ENCODE measurements at places on chromosomes 2 and 18.

GRCh38 chr18:55489034-55489986, 98.7 kb downstream of the TCF4 start:
- no peak for DNase-seq

DNA sequence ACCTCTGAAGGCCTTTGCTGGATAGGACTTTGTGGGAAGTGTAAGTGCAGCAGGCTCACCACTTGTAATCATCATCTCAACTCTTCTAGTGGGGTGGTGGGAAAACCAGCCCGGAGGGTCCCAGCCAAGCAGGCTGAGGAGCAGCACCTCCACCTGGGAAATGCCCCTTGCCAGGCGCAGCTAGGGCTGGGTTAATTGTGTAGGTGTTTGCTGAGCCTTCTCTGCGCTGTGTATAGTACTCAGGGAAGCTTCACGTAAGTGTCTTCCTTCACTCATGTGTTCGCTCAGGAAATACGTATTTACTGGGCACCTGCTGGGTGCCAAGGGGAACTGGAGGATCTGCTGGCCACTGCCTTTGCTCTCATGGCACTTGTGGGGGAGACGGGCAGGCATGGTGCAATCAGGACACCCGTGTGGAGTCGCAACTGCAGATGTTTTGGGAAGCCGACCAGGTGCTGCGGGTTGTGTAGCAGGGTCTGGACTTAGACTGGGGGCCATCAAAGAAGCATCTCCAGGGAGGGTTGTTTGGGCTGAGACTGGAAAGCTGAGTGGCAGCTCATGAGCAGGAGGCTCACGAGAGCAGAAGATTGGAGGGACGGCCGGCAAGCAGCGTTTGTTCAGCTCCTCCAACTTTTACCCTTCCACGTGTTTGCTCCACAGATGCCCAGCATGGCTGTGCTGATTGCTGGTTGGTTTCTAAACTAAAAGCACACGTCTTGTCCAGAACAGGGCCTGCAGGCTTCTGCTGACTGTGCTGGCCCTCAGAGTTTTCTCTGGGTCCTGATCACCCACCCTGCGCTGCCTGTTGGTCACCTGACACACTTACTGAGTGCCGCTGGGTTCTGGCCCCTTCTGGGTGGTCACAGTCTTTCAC, 164.6 kb downstream of the LDLRAD4 start:
- DNase-seq, result no peak

DNA sequence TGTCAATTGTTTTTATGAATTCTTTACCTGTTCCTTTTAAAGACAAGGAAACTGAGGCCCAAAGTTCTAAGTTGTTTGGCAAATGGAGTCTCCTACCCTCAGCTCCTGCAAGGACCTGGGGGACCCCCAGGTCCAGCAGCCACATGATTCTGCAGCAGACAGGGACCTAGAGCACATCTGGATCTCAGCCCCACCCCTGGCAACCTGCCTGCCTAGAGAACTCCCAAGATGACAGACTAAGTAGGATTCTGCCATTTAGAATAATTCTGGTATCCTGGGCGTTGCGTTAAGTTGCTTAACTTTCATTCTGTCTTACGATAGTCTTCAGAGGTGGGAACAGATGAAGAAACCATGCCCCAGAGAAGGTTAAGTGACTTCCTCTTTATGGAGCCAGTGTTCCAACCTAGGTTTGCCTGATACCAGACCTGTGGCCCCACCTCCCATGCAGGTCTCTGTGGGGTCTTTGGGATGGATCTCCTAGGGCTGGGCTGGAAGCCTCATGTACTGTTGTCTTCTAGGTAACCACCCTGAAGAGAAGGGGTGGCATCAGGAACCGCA, 5.6 kb upstream of the CENPA start:
- no peak for DNase-seq

- no peak for DNase-seq
Measured at GRCh38 chr2:4576075-4576474, 872.7 kb downstream of the DCDC2C start.

- no peak for DNase-seq
Measured at GRCh38 chr2:170247882-170248393, 70.0 kb downstream of the MYO3B start.

DNA sequence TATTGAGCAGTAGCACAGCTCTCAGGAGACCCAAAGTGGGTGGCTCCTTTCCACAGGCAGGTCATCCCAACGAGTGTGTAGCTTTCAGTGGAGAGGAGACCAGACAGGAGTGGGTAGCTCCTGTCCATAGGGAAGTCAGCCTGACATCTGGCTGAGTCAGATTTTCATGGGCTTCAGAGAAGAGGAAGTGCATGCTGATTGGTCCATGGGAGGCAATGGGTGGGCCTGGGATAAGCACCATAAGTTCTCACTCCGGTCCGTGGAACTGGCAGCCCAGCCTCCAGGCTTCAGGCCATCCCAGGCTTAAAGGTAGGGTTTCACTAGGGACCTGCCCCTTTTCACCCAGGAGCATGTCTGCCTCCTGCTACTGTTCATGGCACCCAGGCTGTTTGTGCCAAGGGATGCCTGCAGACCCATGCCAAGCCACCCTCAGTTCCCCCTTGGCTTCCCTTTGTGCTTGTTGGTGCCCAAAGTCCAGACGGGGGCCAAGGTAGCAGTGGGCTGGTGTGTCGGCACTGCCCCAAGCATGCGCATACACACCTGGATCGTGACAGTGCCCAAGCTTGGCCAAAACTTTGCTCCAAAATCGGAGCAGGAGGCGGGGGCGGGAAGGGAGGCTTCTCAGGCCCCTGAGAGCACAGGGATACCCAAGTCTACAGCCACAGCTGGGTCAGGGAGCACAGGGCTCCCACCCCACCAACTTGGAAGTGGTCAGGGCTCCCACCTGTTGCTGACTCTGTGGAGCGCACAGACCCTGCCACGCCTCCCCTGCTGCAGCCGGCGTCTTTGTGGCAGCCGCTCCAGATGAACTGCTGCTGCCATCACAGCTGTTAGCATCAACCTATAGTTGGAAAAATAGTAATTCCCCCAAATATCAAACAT, 26.4 kb downstream of the MARCHF7 start:
- no peak for DNase-seq

- DNase-seq, result no peak
Measured at GRCh38 chr2:101305035-101305434, 3.5 kb downstream of the RNF149 start.

DNA sequence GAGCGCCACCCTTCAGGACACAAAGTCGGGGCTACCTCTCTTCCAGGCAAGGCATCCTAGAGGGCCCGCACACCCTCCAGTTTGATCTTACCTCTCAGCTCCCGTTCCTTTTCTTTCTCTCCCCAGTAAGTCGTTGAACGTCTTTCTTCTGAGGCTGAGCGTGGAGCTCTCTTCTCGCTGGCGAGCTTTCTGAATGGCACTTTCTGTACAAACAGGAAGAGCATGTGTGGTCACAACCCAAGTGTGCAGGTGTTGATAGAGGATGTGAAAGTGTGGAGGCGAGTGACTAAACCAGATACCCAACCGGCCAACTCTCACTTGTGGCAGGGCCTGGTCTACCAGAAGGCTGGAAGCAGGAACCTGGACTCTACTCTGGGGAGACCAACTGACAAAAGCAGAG, at the start of gene AFF3:
TSS of gene AFF3 (minus strand) at position 198 of the 400 bp plus-strand sequence. CDS start 38,136 bp downstream, outside the sequence.
- no peak for DNase-seq

GRCh38 chr2:120029672-120030640, 17.1 kb downstream of the EPB41L5 start:
- no peak for DNase-seq

DNA sequence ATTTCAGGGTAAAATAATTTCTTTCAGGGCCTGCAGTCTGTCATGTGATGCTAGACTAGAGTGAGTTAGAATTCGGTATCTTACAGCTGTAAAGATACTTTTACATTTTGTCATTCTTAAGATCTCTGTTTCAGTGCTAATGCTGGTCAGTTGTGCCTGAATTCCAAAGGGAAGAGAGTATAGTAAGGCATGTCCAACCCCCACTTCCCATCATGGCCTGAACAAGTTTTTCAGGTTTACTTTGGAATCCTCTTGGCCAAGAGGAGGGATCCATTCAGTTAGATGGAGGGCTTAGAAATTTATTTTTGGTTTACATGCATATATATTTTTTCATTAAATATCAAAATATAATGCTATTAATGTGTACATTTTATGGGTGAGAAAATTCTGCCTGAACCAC, 596.6 kb downstream of the XIRP2 start:
- DNase-seq, result no peak

DNA sequence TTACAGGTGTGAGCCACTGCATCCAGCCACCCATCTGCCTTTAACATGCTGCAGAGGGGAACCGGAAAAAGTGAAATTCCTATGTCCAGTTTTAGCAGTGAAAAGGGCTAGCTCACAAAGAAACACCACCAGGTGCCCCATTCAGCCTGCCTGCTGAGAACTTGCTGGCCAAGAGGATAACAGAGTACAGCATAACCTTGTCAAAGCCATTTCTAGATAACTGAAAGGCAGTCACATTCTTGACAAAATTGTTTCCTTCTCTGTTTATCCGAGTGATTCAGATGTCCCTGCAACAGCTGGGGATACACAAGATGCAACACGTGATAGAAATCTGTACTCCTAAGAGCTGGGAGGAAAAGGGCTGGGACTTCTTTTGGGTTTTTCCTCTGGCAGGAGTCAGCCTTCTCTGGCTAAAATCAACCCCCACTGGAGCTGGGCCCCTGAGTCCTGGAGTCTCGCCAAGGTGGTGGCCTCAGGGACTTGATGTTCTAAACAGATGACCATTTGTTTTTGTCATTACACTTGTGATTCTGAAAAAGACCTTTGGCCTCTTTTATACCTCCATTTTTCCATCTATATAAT, 505.4 kb downstream of the BCL11A start:
- no peak for DNase-seq

GRCh38 chr2:4265936-4266335, 562.6 kb downstream of the DCDC2C start:
- DNase-seq, result no peak

GRCh38 chr2:224952936-224953657, 89.2 kb downstream of the DOCK10 start:
- no peak for DNase-seq

DNA sequence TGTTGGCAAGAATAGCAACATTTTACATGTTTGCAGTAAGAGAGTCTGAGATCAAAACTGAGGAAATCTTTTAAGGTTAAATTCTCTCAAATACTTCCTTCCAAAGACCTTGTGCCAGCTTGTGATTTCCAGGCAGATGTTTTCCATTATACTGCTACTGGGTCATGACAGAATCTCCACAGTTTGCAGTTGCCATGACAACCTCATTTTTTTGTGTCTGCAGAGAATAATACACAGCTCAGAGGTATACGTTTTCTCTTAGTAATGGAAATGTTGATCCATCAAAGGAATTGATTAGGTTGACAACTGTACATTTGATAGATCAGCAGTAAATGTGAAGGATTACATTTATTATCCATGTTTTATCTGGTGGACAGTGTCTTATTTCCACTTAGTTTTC, 29.1 kb upstream of the CSRNP3 start:
- peak; percentile 64 for DNase-seq

DNA sequence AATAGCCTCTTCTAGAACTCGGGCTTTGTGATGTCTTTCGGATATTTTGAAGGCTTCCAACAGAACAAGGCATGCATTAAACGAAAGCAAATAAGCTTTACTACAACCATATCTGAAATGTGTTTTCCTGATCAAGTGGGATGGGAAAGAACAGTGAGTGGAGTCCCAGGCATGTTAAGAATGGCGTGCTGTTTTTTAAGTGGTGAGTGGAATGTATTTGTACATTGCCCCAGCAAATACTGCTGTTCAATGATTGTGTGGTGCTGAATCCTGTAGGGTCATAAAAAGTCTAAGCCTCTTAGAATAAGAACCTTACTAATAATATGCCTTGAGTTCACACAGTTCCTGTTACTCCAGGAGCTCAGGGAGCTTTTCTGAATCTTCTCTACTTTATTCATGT, 52.5 kb downstream of the POMC start:
- no peak for DNase-seq

- DNase-seq, result no peak
Measured at GRCh38 chr18:48493434-48494230, 45.2 kb upstream of the CTIF start.

GRCh38 chr2:54602736-54603322, 120.6 kb upstream of the EML6 start:
- DNase-seq, result no peak

DNA sequence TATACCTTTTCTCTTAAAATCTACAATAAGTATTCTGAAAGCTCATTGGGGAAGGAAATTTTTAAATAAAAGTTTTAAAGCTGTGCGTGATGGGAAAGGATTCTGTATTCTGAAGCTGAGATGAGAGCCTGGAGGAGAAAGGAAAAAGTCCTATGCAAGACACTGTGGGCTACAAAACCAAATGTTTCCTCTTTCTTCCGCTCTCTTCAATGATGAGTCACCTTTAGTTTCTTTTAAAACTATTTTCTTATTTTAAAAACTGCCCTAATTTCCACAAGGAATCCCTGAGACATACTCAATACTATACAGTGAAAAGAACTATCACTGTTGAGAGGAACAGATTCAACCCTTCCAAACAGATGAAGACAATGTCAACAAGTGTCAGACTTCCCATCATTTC, 87.4 kb downstream of the INO80D start:
- DNase-seq, result no peak

DNA sequence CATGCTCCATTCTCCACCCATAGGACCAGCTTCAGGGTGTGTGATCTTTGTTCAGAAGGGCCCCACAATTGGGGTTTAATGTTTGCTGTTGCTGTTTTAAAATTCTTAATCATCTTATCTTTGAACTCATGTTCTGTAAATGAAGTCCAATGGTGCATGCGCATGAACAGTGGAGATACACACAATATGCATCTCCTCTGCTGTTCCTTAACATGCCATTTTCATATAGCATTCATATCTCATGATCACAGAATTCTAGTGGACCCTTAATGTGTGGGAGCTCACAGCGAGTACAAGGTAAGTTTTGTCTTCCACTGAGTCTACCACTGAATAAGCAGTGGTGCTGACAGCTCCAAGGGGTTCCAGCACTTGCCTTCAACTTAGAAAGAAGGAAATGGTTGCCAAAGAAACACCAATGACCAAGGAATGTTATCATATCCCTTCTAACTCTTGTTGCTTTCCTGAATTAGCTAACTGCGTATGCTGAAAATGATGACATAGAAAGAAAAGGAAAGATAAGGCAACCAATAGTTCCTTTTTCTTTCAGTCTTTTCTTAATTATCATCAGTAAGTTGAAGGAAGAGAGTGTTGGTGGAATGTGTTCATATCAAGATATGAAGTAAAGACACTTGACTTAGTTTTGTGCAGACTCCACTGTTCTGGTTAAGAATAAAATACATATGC, 258.9 kb upstream of the FBXO11 start:
- DNase-seq, result no peak

DNA sequence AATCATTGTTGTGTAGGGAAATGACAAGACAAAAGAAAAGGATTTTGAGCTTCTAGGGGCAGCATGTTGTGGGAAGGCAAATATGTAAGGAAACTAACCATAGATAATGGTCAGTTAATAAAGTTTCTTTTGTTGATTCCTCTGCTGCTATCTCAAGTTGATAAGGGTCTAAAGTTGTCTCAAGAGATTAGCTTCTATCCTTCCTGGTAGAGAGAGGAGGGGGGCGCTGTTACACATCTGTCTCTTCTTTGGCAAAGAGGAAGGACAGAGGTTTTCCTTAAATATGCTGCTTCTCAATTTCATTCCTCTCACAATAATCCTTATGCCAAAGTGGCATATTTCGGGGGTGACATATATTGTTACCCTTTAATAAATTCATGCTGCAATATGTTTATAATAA, 944.0 kb downstream of the DPP10 start:
- no peak for DNase-seq

Data from smooth muscle cell of the brain vasculature (primary cell).